ENCODE measurements at places on chromosomes 12 and 14.

DNA sequence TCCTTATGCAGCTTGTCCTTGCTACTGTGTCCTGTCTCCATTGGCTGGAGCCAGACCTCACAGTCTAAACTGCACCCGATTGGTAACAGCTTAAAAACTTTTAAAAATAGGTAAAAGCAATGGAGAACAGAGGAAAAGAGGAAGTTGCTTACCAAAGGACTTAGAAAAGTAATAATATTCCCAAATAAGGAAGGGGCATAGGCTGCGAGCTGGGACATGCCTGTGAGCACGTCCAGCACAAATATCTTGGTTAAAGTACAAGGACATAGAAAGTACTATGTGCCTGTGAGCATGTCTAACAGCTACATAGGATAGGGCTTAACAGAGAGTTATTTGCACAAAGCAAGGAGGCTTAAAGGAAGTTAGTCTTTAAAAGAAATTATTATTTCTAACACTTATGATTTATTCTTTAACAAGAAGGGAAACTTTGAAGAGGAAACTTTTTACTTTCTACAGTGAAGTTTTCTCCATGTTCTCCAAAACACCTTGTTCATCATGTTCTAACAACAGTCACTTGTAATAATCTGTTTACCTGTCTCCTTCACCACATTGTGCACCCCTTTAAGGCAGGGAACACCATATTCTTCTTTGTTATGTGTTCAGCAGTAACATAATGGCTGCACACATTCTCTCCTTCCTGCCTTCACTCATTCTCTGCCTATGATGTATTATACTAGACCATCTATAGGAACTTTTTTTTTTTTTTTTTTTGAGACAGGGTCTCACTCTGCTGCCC, 9.8 kb upstream of the UBE2N start:
- DNase-seq, result no peak

GRCh38 chr12:14167005-14167628, 185.7 kb upstream of the GRIN2B start:
- DNase-seq, result no peak

DNA sequence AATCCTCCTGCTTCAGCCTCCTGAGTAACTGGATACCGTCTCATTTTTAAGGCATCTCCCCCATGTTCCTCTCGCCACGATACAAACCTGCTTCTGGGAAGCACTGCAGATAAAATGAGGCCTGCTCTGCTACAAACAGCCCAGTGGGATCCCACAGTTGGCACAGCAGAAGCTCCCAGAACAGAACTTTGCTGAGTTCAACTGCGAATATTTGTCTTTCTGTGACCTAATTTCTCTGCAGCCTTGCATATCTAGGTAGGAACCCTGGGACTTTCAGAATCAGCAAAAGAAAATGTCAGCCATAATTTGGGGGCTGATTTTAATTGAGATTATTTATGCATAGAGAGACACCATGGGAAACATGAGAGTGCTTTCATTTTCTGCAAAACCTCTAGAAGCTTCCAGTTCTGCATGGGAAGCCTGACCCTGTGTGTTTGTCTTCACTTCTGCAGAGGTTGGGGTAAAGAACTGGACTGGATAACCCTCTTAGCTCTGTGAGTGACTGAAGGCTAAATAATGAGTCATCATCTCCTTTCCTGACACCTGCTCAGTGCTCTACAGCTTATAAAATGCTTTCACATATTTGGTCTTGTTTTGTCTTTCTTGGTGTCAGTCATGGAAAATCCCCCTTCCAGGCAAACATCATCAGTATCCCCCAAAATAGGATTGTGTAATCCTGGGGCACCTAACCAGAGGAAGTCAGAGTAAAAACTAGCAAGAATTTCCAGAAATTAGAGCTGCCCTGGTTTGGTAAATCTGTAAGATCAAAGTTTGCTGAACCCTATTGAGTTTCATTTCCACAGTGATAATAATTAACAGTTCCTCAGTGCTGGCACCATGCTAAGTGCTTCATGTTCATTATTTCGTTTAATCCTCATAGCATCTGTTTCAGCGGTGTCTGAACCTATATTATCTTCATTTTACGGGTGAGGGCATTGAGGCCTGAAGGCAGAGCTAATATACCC, 185.8 kb downstream of the SLC15A4 start:
- no peak for DNase-seq

DNA sequence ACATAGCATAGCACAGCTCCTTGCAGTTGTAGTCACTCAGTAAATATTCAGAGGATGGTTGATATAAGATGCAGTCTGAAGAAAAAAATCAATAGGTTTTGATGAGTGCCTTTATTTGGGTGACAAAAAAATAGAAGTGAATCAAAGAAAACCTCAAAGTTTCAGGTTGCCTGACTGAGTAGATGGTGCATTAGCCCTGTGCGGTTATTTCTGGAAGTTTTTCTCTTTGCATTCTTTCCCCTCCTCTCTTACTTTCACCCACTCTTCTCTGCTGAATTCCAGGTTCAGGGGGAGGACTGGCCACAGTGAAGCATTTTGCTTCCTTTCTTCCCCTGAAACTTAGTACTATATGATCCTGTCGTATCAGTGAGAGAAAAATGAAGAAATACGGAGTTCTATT, 28.6 kb downstream of the TRHDE start:
- no peak for DNase-seq

DNA sequence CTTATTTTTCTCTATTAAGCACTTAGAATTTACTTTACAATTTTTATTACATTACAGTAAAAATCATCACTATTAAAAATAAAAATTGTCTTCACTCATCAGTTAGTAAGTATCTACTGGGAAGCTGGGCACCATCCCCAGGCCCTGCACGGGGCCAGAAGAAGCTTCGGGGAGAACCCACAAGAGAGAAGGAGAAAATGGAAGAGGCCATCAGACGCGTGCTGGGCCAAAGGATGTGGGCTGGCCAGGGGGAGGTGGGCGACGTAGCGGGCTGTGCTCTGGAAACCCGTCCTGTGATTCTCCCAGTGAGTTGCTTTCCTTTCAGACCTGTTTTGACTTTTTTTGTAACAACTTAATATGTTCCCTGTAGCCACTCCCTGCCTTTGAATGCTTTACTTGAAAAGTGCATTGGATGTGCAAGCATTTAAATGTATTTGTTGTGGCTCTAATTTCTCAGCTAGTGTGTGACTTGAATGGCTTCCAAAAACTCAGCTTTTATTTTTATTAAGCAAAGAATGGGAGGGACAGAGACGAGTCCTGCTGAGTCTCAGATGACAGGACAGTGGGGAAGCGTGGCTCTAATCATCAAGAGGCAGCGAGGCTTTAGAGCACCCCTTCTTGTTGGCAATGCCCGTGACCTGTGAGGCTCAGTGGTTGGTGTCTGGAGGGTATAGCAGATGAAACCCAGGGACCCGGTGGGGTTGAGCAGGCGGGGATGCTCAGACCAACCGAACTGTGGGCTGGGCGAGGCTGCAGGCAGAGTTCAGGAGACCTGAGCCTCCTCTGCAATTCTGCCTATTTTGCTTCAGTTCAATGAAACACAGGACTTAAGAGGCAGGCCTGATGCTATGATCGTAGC, 38.8 kb downstream of the SYNE3 start:
- no peak for DNase-seq

GRCh38 chr14:96843137-96843536, 46.0 kb downstream of the VRK1 start:
- DNase-seq, result no peak

DNA sequence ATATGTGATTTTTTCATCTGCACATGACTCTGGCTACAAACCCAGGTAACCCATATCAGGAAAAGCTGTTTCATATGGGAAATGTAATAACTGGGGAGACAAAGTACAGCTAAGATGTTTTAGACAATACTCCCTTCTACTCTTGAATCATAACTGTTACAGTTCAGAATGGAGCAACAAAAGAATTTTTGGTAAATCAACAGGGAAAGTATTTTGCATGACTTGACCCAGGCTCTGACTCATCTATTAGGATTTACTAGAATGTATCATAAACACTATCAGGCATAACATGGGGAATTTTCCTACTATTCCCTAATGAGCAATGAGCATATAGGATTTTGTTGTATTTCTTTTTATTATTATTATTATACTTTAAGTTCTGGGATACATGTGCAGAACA, 553.0 kb downstream of the SLC16A7 start:
- no peak for DNase-seq

- DNase-seq, result peak; percentile 69
These were observed 718 bp downstream of the CCDC92 start for GRCh38 chr12:123971770-123972456.

GRCh38 chr12:113974006-113974405, 7.9 kb upstream of the RBM19 start:
- no peak for DNase-seq

GRCh38 chr14:70909733-70910614, 2.7 kb downstream of the PCNX1 start:
- DNase-seq, result no peak

GRCh38 chr12:112112409-112113133, 4.0 kb upstream of the NAA25 start:
- no peak for DNase-seq

- no peak for DNase-seq
These were observed 47.9 kb upstream of the PLEKHG6 start for GRCh38 chr12:6262623-6263022.

DNA sequence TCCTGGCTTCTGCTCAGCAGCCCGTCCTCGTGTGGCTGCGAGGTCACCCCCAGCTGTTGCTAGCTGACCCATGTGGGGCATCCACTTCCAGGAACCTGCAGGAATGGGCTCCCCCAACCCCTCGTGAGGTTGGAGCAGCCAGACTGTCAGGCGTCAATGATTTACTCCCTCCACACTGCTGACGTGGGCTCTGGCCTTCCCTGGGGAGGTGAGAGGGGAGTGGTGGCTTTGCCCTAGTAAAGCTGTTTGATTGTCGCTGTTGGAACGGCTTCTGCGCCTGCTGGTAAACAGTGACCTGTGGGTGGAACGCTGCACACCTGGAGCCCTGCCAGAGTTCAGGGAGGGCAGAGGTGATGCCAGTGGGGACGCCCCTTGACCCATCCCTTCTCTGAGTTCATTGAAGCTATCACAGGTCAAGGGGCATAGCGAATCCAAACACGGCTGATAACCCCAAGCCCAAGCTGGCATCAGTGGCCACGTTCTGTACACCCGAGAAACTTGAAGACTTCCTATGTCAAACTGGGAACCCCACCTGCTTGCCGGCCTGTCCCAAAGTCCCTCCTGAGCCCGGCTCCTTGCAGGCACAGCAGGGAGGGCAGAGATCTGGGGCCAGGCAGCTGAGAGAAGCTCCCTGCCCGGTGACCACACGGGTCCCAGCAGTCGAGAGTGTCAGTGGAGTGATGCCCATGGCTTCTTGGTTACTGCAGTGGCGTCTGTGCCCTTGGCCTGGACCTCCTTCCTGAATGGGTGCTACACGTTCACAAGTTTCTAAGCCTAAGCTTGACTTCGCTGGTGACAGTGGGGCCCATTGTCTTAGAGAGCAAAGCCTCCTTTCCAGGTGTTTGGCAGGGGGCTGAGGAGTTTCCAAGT, 2.7 kb downstream of the ASPG start:
- DNase-seq, result no peak

DNA sequence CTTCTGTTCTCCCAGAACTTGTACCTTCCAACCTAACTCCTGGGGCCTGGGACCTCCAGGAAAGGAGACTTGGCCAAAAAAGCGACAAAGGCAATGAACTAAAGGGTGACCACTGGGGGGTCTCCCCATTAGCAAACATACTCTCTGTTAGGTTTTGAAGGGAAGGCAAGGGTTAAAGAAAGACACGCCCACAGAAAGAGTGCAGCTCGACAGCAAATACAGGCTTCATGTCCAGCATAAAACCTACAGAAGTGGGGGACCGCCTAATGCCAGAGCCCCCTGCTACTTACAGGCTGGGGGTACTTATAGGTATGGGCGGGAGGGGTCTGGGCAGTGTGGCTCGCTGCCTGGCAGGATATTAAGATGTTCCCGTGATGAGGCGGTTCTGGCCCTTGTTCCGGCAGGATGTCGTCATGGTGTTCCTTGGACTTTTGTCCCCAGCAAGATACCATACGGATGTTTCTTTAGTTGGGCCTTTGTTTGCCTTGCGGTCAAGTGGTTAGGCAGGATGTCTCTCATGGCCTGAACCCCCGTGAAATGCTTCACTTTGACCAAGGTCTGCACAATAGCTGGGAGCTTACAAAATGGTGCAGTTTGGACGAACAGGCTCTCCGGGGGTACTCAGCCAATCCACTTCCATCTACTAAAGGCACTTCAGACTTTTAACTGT, 53.4 kb downstream of the PRMT8 start:
- no peak for DNase-seq

DNA sequence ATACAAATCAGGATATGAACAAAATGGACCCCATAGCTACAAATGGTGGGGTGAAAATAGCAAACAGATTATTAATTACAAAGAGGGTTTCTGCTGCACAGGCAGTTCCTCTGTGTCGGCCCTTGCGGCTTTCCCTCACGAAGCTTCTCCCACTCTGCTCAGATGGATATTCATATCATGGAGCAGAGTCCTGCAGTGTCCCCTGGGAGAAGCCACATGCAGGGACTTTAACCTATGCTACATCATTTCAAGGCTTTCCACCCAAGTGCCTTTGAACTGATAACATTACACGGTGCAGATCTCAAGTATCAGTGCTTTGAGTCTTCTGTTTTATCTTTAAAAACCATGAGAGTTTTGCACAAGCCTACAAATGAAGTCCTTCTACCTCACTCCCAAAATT, 229.1 kb downstream of the PPM1H start:
- DNase-seq, result no peak

- DNase-seq, result no peak
These were observed 36.6 kb upstream of the PIK3C2G start for GRCh38 chr12:18224745-18225144.

DNA sequence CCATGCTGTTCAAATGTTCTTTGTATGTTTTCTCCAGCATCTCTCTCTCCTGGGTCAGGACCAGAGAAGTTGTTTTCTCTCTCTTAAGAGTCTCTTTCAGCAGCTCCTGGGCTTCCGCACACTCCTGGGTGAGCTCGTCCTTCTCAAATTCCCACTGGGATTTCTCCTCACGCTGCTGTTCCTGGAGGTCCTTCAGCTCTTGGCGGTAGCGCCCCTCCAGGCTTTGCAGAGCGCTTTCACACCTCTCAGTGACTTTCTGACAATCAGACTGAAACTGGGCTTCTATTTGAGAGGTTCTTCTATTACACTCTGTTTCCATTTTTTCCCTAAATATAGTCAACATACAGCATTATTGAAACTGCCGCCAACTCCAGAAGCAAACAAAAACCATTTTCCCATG, 72.7 kb downstream of the NIN start:
- no peak for DNase-seq

DNA sequence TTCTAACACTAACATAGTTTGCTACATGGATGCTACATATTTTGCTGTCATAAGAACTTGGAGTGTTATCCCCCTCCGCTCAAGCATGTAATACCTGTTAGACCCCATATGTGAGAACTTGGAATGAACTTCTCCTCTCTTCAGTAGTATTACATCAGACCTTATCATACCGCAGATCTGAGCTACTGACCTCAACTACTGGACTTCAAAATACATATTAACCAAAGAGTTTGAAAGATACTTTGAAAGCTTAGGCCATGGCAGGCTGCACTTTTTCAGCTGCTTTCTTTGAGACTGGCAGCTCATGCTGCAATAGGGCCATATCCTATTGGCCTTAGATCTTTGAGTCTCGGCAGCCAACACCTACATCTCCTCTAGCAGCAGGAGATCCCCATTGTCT, 74.8 kb downstream of the EEA1 start:
- no peak for DNase-seq

- DNase-seq, result no peak
These were observed 14.6 kb upstream of the TCTN1 start for GRCh38 chr12:110599334-110599733.

Measured in lower lobe of right lung (tissue), 2 donors.